Left lung (tissue), 14 donors: ENCODE measurements at places on chromosomes 11 and 22.
A peak's percentile ranks its signal among the peaks of the same experiment; 100 is the strongest.

GRCh38 chr22:23745791-23746190 lies 5.1 kb downstream of the ZNF70 start:
- DNase-seq, result no peak

- no peak for DNase-seq
These were observed 20.9 kb upstream of the SLC25A1 start for GRCh38 chr22:19199479-19199878.

DNA sequence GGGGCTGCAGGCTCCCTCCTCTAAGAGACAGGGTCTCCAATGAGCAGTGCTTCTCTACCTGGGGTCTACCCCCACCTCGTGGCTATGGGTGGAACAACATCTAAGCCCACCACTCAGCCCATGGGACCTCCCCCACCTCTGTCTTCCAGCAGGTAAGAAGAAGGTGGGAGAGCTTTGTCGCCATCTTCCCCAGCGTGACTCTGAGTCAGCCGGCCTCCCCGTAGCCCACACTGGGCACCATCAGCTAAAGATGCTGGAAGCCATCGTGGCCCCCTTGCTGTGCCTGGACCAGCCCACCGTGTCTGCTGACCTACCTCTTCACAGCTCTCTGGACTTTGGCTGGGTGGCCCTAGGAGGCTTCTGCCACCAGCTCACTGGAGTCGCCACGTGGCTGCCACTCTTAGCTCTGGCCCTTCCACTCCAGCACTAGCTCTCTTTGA lies 944 bp downstream of the C11orf86 start:
- DNase-seq, result no peak

DNA sequence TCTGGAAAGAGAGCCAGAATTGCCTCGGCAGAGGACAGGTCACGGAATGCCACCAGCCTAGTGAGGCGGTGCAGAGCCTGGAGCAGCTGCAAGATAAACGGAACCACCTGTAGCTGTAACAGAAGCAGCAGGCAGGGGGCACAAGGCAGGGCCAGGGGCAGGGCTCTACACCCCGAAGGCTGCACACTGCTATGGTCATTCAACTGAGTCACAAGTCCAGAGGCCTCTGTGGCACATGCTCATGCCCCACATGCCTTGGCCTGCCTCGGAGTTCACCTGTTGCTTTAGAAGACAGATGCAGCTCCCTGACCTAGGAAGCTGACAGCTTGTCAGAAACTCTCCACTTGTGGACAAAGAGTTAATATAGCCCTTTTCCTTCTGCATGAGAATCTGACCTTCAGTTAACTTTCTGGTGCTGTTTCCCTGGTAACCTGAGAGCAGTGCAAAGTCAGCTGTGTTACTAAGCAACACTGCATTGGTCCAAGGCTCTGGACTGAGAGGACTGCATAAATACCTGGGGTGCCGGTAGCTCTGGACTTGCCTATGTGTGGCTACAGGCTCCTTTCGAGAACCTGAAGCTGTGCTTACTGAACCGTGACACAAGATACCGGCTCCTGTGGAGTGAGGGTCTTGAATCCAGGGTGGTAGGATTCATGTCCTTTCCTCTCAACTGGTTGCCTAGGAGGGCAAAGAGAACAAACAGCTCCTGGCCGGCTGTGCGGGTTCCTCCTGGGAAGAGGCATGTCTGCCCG lies 10.5 kb downstream of the COMMD9 start:
- no peak for DNase-seq

DNA sequence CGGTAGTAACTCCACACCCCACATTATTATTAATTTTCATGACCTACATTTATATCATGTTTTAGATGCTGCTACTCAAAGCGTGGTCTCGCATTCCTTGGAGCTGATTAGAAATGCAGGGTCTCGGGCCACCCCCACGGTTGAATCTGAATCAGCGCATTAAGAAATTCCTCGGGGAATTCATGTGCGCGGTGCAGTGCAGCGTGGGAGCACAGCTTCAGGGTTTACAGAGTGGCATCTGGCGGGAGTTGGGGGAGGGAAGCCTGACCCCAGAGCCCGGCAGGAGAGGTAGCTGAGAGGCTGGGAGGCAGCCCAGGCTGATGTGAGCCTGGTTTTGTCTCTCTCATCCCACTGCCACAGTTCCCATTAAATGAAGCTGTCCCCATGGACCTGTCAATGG lies 48.1 kb upstream of the DAGLA start:
- no peak for DNase-seq

DNA sequence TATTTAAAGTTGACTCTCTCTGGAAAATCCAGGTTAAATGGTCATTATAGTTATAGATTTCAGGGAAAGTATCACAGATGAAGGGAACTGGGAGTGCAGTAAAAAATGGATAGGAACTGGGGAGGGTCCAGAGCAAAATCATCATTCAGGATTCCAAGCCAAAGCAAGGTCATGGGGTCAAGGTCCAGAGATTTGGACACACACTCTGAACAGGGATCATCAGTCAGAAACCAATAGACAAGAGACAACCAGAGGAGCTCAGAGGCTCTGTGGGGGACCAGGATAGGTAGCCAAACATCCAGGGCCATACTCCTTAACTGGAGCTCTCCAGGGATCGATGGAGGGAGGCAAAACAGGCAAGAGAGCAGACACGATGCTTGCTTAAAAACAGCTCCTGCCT lies 27.3 kb upstream of the PSMA1 start:
- DNase-seq, result no peak

DNA sequence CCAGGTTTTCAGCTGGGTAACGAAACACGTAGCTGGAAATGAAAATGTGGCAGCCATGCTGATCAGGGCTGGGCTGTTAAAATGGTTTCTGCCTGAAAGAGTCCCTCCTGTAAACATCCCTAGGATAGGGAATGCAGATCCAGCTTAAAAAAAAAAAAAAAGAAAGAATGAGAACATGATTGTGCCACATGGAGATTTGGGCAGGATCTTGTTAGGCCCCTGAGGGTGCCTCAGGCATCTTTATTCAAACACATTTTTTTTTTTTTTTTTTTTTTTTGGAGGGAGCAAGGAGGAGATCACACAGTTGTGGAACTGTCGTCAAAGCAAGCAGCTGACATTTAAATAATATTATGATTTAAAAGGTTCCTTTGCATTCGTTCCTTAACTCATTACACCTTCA lies 900.3 kb downstream of the OPCML start:
- DNase-seq, result no peak

DNA sequence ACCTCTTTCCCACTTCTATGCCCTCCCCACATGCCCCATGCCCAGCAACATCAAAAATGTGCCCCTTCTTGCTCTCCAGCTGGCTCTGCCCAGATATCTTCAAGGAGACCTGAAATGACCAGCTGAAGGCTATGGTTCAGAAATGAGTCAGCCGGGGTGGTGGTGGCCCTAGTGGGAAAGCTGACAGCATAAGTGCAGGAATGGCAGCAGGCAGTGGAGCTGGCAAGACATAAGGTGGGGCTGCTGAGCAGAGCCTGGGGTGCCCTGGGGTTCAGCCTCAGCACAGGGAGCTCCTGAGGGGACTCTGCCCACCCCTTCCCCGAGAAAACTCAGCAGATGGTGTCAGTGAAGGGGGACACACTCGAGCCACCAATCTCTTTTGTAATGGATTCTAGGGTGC lies 593.4 kb downstream of the BUD13 start:
- DNase-seq, result no peak

- DNase-seq, result no peak
These were observed 442.4 kb downstream of the DLG2 start for GRCh38 chr11:85184721-85185120.

- DNase-seq, result peak; percentile 34
These were observed at the start of gene PANX2 for GRCh38 chr22:50170453-50171318. TSS of gene PANX2 (plus strand) at chr22:50170731. CDS start at chr22:50170731, 0 bp downstream.

- DNase-seq, result no peak
These were observed 64.9 kb downstream of the NAV2 start for GRCh38 chr11:19777377-19778102.

- DNase-seq, result no peak
These were observed 22.0 kb upstream of the CABP2 start for GRCh38 chr11:67545280-67545679.

- DNase-seq, result no peak
These were observed 22.2 kb downstream of the BLID start for GRCh38 chr11:122093731-122094275.

DNA sequence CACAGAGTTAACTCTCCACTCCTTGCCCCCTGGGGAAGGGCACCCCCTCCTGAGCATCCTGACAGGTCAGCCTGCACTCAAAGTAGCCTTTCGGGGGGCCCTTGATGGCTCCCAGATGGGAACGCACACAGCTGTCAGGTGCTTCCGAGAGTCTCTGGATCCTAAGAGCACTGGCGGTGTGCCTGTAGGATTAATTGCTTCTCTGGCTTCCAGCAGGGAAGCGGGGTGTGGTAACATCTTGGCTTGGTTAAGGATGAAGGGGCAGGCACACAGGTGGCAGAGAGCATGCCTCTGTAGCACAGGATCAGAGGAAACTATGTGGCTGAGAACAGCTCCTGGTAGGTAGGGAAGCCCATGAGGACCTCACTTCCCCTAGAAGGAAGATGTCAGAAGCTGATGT lies 199.8 kb downstream of the MIAT start:
- DNase-seq, result no peak

GRCh38 chr11:1351278-1351937 lies 38.3 kb upstream of the BRSK2 start:
- DNase-seq, result no peak

GRCh38 chr11:62664405-62665074 lies 470 bp downstream of the C11orf98 start:
- peak; percentile 56 for DNase-seq

- no peak for DNase-seq
These were observed 1.3 kb upstream of the BDNF start for GRCh38 chr11:27701355-27702105.

DNA sequence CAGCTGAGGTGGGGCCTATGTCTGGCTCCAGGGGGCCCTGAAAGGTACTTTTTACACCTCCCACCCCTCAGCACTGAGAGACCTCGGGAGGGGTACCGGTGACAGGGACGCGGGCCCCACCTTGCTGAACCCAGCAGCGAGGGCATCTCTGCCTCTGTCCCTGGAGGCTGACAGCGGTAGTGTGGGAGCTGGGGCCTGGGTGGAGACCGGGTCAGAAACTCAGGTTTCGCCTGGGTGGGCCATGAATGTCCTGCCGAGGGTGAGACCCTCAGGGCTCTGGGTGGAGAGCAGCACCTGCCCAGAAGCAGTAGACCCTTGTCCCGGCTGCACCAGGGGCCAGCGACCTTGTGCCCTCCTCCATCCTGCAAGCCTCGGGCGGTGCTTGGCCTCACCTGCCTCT lies 22.2 kb downstream of the PTDSS2 start:
- no peak for DNase-seq

DNA sequence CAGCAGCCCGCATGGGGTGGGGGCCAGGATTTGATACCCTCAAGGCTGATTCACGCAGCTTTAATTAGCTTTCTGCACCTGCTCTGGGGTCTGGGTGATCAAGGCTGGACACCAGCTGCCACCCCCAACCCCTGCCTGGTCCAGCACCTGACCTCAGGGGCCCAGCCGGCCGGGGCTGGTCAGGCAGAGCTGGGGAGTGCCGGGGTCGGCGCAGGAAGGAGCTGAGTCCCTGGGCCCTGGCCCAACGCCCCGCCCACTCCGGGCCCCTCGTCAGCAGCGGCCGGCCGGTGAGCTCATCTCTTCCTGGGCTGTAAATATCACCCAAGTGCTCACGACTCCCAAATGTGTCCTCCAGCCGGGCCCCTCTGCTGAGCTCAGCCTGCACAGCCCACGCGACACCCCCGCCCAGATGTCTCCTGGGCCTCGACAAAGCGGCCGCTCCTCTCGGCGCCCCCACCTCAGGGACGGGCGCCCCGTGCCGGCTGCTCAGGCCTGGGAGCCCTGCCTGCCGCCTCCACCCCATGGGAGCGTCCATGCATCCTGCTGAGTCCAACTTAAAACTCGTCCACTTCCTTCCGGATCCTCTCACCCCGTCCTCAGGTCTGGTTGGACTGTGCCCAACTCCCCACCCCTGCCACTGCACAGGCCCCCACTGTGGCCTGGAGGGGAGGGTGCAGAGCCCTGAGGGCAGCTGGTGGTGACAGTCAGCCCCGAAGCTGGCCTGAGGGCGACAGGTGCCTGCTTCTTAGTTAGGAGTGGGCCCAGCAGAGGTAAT lies 29.0 kb downstream of the RTN4R start:
- DNase-seq, result peak; percentile 54

DNA sequence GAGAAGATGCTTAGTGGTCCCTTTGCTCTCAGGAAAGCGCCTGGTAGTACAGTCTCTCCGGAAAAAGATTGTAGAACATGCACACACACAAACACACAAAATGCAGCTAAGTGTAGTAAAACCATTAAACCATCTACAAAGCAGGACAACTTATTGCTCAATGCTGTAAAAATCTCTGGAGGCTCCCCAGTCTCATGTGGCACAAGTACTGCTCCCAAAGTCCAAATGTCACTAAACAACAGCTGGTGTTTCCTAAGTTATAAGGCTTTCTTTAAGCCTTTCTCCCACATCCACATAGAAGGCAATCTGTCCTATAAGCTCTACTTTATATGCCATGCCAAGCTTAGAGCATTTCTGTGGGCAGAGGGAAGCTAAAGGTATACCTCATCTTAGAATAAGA lies 32.9 kb downstream of the CDON start:
- no peak for DNase-seq

GRCh38 chr11:18749681-18750319 lies 23.8 kb upstream of the IGSF22 start:
- no peak for DNase-seq

DNA sequence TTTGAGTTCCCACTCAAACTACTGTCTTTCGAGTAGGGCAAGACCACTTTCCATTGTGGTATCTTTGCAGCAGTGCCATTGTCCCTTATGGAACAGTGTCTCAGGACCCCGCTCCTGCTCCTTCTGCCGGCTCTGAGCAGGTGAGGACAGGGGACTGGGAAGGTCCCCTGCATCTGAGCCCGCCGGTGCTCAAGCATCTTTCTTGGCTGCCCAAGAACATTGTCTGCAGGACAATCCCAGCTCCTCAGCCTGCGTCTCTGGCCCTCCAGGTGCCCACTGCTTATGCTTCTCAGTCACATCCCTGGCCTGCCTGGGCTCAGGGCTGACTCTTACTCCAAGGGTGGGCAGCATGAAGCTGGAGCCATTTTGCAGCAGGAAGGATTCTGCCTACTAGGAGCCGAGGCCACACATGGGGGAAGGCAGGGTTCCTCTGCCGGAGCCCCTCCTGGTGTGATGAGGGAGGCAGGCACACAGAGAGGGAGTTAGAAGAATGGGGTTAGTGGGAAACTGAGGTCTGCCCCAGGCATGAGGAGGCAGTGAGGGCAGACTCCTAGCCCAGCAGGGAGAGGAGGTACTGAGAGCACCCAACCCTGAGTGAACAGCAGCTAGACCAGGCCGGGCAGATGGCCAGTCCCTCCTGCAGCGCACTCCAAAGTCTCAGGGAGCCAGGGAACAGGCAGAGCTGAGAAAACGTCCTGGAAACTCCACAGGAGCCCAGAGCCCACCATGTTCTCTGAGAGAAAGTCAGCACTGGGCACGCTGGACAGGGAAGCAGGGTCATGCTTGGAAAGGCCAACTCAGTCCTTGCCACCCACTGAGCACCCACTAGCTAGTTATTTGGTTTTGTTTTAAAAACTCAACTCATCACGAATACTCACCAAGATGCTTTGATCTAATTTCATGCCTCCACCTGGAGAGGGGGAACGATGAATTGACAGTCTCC lies 7.5 kb upstream of the PPARA start:
- DNase-seq, result no peak

GRCh38 chr22:30247561-30247960 lies 1.0 kb upstream of the LIF start:
- DNase-seq, result no peak

- DNase-seq, result no peak
These were observed 11.8 kb downstream of the PIM3 start for GRCh38 chr22:49972163-49973017.
